Mammary microvascular endothelial cell (primary cell): ENCODE measurements at places on chromosomes 1 and 21. TPM values are rescaled to one million over a fixed set of nuclear protein-coding genes. Genes with fewer than 3 reads are reported as not detected.

CLCA4 gene
- not detected in 2 replicates for total RNA-seq

METTL18 gene
- total RNA-seq: 7.9 and 9.4 TPM in 2 replicates

NPHS2 gene
- total RNA-seq: not detected in 2 replicates

HAX1 gene
- total RNA-seq: 118 and 124 TPM in 2 replicates

RNU1-1 gene
- under 0.01 TPM in 1 of 2 replicates, not detected in the other for total RNA-seq
